CD8-positive, alpha-beta memory T cell (primary cell): ENCODE measurements at places on chromosomes 12 and 14.

DNA sequence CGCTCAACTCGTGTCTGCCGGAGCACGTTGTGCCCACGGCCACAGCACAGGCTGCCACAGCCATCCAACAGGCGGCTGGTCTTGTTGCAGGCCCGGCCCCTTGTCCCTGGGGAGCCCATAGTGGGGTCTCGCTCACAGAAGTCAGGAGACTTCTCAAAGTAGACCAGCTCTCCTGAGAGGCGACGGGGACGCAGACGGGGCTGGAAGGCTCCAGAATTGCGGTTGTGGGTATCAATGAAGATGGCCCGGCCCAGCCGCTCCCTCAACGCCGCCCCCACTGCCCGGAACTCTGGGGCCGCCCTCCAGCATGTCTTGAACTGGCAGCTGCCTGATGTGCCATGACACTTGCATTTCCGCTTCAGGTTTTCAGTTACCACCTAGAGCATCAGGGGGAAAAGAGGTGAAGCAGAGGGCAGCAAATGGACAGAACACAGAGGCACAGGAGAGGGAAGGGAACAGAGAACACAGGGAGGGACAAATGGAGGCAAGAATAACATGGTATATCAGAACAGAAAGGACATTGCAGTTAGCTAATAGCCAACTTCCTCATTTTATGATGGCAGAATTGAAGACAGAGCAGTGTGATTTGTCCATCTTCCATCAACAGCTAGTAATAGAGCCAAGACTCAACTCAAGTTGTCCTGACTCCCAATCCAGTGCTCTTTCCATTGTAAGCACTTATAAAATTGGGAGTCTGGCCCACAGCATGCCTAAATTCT, 5.2 kb downstream of the WNT10B start:
- no peak overlapping the region for H3K27ac ChIP-seq
- no peak overlapping the region for H3K4me3 ChIP-seq
- no peak for DNase-seq
- H3K4me1 ChIP-seq: peaks cover 23% of the 10 kb centered on the region
- peaks cover 13% of the 10 kb centered on the region for H3K27me3 ChIP-seq
- no peaks in the 10 kb centered on the region for H3K36me3 ChIP-seq

DNA sequence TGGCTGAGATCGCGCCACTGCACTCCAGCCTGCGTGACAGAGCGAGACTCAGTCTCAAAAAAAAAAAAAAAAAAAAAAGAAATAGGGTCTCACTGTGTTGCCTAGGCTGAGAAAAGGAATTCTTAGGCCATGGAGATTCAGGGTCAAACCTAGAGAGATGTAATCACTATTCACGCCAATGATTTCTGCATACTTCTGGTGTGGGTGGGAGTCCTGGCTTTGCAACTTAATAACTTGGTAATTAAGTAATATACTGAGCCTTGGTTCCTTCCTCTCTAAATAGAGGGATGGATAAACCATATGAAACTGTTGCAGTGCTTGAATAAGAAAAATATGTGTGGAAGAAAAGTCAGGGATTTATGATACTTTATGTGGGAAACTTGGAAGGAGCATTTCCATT, 2.7 kb downstream of the ZNF410 start:
- H3K36me3 ChIP-seq: peaks cover 8% of the 10 kb centered on the region
- peaks cover 30% of the 10 kb centered on the region for H3K4me1 ChIP-seq
- no peak overlapping the region for H3K4me3 ChIP-seq
- DNase-seq: no peak
- H3K27me3 ChIP-seq: no peaks in the 10 kb centered on the region

DNA sequence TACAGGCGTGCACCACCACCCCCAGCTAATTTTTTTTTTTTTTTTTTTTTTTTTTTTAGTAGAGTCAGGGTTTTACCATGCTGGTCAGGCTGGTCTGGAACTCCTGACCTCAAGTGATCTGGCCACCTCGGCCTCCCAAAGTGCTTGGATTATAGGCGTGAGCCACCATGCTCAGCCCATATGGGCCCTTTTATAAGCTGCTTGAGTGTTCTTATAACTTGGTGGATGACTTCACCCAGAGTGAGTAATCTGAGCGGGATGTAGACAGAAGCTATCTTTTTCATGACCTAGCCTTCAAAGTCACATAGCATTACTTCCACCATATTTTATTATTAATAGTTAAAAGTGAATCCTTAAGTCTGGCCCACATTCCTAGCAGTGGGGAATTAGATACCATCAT, 16.4 kb downstream of the BBOF1 start:
- DNase-seq: no peak
- no peak overlapping the region for H3K27ac ChIP-seq
- no peaks in the 10 kb centered on the region for H3K27me3 ChIP-seq
- no peaks in the 10 kb centered on the region for H3K36me3 ChIP-seq
- H3K4me1 ChIP-seq: no peaks in the 10 kb centered on the region
- no peak overlapping the region for H3K4me3 ChIP-seq

DNA sequence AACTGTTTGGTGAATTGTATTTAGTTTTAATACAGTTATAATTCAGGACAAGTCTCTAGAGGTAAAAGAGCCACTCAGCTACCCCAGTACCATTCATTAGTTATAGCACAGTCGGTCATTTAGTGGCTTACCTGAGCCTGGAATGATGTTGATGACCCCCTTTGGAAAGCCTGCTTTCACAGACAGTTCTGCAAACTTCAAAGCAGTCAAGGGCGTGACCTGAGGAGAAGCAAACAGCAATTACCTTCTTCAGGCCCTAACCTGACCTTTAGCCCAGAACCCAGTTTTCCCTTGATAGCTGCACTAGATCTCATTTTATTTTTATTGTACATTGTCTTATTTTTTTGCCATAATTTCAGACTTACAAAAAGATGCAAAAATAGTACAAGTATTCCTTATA, 43.8 kb downstream of the ALDH1L2 start:
- H3K4me1 ChIP-seq: peaks cover 23% of the 10 kb centered on the region
- H3K27ac ChIP-seq: no peak overlapping the region
- H3K27me3 ChIP-seq: no peaks in the 10 kb centered on the region
- H3K4me3 ChIP-seq: no peak overlapping the region

DNA sequence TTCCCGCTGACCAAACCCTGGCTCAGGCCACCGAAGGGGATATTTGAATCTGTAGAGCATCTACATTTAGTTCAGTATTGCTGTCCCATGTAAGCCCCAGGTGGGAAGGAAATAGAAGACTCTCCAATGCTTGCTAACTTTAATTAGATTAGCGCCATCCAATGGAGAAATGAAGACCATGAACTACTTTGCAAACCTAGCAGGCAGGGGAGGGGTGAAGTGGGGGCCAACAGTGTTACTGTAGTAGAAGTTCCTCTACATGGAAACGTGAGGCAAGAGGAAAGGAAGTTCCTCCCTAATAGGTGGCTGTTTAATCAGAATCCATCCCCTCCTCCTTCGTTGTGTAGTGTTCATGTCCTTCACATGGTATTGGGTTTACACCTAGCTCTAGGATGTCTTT, 9.3 kb upstream of the DENND5B start:
- no peak overlapping the region for H3K4me3 ChIP-seq
- H3K27ac ChIP-seq: no peak overlapping the region
- H3K36me3 ChIP-seq: no peaks in the 10 kb centered on the region
- no peaks in the 10 kb centered on the region for H3K27me3 ChIP-seq
- no peak for DNase-seq

DNA sequence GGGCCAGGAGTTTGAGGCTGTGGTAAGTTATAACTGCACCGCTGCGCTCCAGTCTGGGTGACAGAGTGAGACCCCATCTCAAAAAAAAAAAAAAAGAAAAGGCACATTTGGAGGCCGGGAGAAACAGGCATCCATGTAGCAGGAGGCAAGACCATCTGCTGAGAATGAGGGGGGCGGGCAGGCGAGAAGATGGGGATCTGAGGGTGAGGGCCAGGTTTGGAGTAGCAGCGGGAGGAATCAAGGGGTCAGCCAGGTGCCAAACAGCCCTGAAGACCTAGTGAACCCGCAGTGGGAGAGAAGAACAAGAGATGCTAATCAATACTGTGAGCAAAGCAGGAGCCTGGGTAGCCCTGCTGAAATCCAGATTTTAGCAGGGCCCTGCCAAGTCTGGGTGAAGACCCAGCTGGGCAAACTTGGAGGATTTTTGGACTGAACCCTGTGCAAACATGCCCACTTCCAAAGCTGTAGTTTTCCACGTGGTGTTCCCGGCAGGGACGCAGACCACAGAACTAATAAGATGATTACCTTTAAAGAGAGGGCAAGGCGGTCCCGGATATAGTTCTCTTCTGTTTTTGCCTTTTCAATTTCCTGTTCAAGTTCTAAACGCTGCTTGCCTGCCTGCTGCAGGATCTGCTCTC, 61.0 kb downstream of the NIN start:
- H3K4me3 ChIP-seq: no peak overlapping the region
- no peak overlapping the region for H3K27ac ChIP-seq
- no peaks in the 10 kb centered on the region for H3K27me3 ChIP-seq
- DNase-seq: no peak

GRCh38 chr12:25276199-25276937, 25.6 kb upstream of the KRAS start:
- peak overlapping the region; percentile 10 for H3K27ac ChIP-seq
- no peak for DNase-seq

DNA sequence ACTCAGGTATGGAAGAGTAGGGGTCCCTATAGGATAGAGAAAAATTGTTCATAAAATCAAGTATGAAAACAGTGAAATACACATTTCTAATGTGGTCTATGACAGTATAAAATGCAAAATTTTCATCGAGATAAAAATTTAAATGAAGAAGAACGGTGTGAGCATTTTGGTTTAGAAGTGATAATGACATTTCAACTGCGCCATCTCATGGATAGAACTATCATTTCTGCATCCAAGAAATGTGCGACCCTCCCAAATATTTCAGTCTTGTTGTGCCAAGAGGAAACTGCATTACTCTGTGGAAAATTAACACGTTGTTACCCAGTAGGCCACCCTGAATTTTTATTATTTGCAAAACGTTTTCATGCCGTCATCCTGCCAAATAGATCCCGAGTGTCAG, 108.8 kb downstream of the CRACR2A start:
- no peaks in the 10 kb centered on the region for H3K27me3 ChIP-seq
- no peaks in the 10 kb centered on the region for H3K4me1 ChIP-seq
- no peak overlapping the region for H3K4me3 ChIP-seq
- peaks cover 3% of the 10 kb centered on the region for H3K36me3 ChIP-seq
- no peak for DNase-seq
- no peak overlapping the region for H3K27ac ChIP-seq

DNA sequence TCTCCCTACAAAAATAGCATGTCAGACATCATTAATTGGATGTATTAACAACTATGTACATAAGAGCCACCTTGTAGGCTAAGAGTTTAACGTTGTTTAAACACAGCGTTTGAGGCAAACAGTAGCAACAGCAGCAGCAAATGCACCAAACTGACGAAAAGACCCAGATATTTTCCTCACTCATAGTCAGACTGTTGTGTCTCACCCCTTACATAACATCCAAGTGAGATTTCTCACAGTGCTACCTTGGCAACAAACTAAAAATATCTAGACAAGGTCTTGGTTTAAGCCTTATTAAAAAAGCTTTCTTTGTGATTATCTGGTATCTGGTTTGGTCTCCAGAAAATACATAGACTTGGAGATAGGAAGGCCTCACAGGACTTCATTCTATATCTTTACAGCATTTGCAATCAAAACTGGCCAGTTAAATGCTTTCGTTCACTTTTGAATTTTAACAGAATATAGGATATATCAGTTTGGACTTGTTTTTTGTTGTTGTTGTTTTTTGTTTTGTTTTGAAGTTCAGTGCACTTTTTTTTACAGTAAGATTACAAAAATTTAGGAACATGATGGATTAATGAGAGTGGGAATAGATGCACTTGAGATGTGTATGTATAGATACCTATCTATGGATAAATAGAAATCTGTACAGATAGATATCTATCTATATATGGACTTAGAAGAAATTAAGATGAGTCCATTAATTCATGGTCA, 4.1 kb downstream of the BHLHE41 start:
- H3K4me1 ChIP-seq: peaks cover 27% of the 10 kb centered on the region
- peaks cover 37% of the 10 kb centered on the region for H3K27me3 ChIP-seq
- H3K4me3 ChIP-seq: no peak overlapping the region
- H3K36me3 ChIP-seq: no peaks in the 10 kb centered on the region

DNA sequence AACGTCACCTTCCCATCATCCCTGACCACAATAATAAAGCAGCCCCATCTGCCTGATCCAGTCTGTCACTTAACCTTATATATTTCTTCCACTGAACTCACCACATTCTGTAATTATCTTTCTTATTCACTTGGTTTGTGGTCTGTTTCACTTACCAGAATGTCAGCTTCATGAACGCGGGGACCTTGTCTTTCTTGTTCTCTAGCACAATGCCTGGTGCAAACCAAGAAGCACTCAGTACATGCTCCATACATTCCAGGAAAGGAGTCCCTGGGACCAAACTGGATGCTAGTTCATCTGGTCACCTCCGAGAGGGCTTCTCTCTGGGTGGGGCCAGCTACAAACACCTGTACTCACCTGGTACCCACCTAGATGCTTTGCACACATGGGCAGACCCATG, 17.4 kb upstream of the ANKRD33 start:
- H3K27ac ChIP-seq: no peak overlapping the region
- H3K4me3 ChIP-seq: no peak overlapping the region
- no peaks in the 10 kb centered on the region for H3K36me3 ChIP-seq
- peak; percentile 23 for DNase-seq

DNA sequence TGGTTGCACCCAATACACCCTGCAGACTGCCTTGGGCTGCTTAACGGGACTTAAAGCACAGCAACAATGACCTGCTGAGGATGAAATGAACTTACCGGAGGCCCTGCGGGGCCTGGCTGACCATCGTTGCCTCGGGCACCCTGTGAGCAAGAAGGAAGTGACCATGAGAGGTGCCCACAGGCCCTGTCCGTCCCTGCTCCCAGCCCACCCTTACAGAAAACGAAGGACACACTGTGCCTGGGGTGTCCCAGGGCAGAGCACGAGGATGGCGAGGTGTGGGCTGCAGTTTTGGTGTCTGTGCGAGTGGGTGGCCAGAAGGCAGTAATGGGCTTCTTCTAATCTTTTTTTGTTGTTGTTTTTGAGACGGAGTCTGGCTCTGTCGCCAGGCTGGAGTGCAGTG, 14.6 kb downstream of the COL2A1 start:
- H3K27ac ChIP-seq: no peak overlapping the region
- H3K36me3 ChIP-seq: no peaks in the 10 kb centered on the region
- peaks cover 21% of the 10 kb centered on the region for H3K4me1 ChIP-seq
- DNase-seq: no peak
- H3K27me3 ChIP-seq: no peaks in the 10 kb centered on the region

DNA sequence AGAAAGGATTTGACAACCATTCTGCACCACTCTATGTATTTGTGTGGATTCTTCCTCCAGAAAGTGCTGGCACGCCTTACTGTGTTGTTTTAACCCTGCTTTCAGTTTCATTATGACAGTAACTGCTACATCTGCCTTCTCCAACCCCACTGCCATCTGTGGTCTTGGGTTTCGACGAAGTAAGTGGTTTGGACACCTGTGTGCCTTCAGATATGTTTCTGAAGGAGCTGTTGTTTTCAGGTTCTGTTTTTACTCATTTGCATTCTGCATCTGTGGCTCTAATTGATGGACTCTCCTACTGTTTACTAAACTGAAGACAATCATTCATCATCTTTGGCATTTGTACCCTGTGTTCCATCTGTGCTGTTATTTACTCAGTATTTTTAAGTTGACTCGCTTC, 4.1 kb downstream of the TSHR start:
- H3K4me1 ChIP-seq: peaks cover 19% of the 10 kb centered on the region
- H3K27ac ChIP-seq: no peak overlapping the region
- no peaks in the 10 kb centered on the region for H3K36me3 ChIP-seq
- peak overlapping the region; percentile 21 for H3K4me3 ChIP-seq
- no peaks in the 10 kb centered on the region for H3K27me3 ChIP-seq

GRCh38 chr12:119828300-119828699, 48.8 kb downstream of the CIT start:
- no peak overlapping the region for H3K27ac ChIP-seq
- no peaks in the 10 kb centered on the region for H3K36me3 ChIP-seq
- H3K4me1 ChIP-seq: no peaks in the 10 kb centered on the region
- H3K4me3 ChIP-seq: no peak overlapping the region
